Stimulated activated CD4-positive, alpha-beta T cell treated with anti-CD3 and anti-CD28 coated beads, Interleukin-2, amount 100 ng/mL, for 4 hours (primary cell): ENCODE measurements at places on chromosomes 7 and 10.

- DNase-seq, result no peak
Observed at GRCh38 chr7:136687693-136688322, 180.6 kb upstream of the CHRM2 start.

GRCh38 chr7:57437581-57437980, 12.4 kb upstream of the ZNF716 start:
- no peak for DNase-seq

- DNase-seq, result no peak
Observed at GRCh38 chr10:90579602-90580242, 278.1 kb downstream of the HTR7 start.

DNA sequence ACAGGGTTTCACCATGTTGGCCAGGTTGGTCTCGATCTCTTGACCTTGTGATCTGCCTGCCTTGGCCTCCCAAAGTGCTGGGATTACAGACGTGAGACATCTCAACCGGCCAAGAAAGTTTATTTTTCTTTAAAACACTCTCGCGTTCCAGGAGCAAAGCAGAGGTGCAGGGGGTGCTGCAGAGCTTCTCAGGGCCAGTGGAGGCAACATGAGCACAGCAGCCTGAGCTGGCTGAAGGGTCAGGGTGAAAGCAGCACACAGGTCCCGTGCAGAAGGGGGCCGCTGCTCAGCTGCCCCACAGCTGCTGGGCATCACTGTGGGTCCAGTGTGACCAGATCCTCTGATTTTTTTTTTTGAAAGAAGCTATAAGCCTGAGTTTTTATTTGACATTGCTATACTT, 46.1 kb downstream of the EPHB4 start:
- no peak for DNase-seq

DNA sequence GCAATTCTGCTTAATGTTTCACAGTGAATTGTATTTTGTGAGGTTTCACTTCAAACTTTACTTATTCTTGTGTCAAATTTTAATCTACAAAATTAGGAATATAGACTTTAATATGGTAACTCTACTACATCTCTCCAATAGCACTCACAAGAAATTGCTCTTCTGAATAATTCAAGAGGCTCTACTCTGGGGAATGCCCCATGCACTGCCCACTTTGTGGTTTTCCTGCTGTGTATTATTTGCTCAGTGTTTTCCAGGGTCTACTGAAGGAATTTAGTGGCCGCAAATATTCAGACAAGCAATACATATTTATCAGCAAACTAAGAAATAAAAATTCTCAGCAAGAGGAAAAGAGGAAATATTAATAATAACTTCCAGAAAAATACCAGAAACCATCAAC, 611.4 kb downstream of the TNS3 start:
- DNase-seq, result no peak

DNA sequence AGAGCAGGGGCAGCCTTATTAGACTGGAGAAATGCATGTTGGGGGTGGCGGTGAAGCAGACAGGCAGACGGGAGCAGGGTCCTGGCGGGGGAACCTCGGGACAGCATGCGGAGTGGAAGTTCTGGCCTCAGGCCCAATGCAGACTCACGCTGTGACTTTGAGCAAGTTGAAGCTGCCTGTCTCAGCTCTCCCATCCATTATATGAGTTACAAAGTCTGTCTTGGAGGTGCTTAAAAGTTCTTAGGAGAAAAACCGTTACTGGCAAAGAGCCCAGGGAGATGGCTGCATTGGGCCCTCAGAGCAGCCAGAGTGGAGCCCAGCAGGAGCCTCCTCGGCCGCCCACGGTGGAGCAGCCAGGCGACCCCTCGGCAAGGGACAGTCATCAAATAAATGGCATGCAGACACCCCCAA, 509.5 kb downstream of the PLXNA4 start:
- no peak for DNase-seq

GRCh38 chr7:127780489-127780888, 128.5 kb downstream of the SND1 start:
- DNase-seq, result no peak

GRCh38 chr7:90579181-90579688, 16.9 kb upstream of the CDK14 start:
- DNase-seq, result no peak

- DNase-seq, result no peak
Observed at GRCh38 chr7:128731184-128731583, 8.0 kb upstream of the CALU start.

GRCh38 chr7:19915596-19915995, 142.2 kb upstream of the TMEM196 start:
- DNase-seq, result no peak

DNA sequence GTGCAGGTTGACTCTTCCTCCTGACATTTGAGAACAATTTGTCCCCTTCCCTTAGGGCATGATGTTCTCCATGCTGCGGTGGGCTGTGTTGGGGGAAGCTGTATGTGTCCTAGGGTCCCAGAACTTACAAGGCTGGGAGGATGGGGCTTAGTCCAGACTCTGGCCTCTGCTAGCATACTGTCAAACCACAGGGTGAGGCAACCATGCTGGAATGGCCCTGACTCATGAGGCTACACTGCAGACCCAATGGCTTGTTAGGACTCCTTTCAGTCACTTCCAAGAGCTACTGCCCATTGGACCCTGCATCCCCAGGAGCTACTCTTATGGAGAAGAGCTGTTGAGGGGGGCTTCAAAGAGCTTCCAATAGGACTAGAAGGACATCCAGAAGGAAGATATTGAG, 20.1 kb upstream of the FAM170B start:
- no peak for DNase-seq

DNA sequence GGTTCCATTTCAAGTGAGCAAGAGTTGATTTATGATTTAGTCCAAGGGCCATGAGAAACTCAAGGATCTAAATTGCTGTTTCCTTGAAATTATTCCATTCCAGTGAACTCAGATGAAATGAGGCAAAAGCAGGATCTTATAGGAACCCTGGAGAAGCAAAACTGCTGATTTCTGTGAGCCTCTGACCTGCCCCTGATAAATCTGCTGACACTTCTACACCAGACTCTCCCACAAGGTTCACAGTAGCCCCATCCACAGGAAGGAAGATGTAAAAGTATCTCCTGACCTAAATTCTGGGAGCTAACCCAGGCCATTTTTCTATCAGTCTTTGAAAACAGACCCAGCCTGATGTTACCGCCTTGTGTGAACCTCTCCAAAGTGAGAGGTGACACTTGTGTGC, 987.6 kb upstream of the AUTS2 start:
- DNase-seq, result no peak

- DNase-seq, result no peak
Observed at GRCh38 chr10:124375353-124375614, 43.4 kb downstream of the OAT start.

GRCh38 chr10:120217736-120218135, 239.3 kb upstream of the PLPP4 start:
- no peak for DNase-seq

DNA sequence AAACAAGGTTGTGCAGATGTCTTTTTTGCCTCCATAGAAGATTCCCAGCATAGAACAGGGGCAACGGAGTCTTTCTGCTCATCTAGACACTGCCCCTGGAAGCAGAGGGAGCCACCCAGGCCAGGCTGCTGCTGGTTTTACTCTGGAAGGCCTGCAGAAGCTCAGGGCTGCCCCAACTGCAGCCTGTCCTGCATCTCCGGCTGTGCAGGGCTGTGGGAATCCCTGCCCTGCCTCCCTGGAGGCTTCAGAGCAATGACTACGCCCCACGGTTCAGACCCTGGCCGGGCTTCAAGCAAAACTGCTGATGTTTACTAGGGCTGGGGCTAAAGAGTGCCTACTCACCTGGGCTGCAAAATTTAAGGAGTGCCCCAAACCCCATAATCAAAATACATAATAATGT, 43.9 kb downstream of the GHRHR start:
- DNase-seq, result no peak

GRCh38 chr10:99775850-99776249, 6.6 kb upstream of the ABCC2 start:
- no peak for DNase-seq

DNA sequence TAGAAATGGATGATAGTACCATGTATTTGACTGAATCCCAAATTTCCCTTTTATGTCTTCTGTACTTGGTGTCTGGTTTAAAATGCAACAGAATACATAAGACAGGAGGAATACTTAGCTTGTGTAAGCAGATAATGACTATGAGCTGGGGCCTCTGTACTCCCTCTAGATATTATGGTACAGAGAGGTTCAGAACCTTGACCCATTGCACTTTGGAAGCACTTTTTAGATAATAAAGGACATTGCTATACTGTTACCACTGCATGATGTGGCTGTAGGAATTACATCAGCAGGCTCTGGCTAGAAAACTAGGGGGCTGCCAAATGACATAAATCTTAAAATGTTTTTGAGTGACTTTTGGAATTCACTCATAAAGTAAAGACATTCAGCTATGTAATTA, 526.6 kb downstream of the SORCS1 start:
- DNase-seq, result no peak

- peak; percentile 66 for DNase-seq
Observed at GRCh38 chr10:102835007-102835482, 2.2 kb downstream of the CYP17A1 start.

DNA sequence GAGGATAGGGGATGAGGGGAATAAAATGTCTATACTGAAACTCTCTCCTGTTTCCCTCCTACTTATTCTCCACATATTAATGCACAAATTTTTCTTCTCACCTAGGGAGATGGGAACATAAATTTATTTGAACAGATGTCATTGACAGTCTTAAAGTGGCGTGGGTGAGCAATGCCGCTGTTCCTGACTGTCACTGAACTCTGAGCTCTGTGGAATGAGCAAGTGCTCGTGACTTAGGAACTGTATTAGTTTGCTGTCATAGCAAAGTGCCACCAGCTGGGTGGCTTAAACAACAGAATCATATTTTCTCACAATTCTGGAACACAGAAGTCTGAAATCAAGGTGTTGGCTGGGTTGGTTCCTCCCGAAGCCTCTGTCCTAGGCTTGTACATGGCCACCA, 29.1 kb downstream of the INPP5F start:
- DNase-seq, result no peak

DNA sequence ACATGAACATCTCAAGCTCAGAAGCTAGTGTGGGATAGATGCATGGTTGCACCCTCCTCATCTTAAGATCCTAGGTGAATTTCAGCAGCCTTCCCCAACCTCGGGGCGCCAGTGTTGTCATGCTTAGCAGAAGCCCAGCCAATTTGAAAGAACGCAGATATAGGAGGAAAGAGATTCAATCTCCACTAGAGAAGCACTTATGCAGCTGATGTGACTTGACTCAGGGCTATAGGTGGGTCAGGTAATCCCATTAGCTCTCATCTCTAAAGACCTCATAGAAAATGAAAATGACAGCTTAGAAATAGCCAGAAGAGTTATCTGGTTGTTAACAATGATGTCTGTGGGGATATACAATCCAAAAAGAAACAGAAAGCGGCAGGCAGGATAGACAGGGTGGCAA, 310.5 kb downstream of the GPAM start:
- DNase-seq, result no peak

DNA sequence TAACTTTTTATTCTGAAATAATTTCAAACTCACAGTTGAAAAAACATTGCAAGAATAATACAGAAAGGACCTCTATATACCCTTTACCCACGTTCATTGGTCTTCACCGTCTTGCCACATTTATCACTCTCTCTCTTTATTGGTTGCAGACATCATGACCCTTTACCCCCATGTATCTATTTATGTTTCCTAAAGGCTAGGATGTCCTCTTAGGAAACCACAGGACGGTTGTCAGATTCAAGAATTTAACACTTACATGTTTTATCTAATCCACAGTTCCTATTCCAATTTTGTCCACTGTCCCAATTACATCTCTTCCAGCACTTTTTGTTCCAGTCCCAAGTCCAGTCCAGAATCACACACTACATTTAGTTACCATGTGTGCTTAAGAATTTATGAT, 67.6 kb upstream of the FGFR2 start:
- DNase-seq, result no peak

DNA sequence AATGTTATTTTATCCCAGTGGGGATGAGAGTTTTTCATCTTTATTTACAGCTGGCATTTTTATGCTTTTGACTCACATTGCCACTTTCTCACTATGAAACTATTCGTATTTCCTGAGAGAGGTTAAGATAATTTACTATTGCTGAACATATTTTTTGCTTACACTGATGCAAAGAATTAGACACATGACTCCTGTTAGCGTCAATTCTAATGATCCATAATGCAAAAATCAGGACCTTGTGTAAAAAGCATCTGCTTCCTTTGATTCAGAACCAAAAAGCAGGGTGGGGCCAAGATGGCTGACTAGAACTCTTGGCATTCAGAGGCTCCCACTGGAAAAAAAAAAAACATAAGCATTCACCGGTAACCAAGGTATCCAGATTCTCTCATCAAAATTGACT, 464.8 kb downstream of the SEMA3D start:
- no peak for DNase-seq
